ENCODE measurements at places on chromosomes 2 and 18.

DNA sequence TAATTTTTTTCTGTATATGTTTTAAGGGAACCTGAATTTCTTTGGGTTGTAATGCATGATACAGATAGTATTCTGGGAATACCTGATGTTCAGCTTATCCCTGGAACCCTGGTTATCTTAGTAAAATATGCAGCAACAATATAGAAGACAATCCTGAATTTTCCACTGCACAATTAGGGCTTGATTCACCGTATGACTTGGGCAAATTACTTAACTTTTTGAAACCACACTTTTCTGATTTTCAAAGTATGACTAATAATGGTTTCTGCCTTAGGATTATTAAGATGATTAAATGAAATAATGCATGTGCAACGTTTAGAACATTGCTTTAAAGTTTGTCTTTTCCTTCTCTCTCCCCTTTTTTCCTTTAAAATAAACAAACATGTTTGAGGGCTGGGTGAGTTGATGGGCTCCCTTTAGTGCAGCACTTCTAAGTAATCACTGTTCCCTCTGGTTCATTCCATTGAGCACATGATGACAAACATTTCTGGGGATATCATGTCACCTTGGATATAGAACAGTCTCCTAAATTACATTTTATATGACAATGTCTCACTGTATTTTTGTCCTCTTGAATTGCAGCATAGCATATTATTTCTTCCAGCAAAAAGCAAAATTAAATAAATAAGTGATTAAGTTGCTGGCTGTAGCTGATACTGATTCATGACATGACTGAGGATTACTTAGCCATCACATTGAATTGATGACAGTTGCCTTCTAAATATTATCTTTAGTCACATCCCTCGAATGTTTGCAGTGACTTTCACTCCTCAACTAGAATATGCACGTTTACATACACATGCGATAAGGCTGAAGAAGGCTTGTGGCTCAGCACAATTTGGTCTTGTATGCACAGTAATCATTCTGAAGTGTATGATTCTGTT lies 254.5 kb downstream of the NEDD4L start:
- DNase-seq = no peak

DNA sequence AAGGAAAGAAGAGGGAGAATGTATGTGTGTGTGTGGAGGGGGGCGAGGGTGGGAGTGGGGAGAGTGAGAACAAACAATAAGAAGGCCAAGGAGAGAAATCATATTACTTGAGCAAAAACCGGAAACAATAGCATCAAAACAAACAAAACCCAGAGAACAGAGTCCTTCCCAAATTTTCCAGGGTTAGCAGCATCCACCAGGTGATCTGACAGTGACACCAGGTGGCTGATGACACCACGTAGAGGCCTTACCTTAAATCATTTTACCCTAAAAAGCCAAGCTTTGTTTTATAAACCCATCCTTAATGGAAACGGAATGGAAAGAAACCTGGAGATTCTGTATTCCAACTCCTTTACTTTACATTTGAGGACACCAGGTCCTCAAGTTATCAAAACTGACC lies 42.9 kb downstream of the CDCA7 start:
- no peak for DNase-seq

DNA sequence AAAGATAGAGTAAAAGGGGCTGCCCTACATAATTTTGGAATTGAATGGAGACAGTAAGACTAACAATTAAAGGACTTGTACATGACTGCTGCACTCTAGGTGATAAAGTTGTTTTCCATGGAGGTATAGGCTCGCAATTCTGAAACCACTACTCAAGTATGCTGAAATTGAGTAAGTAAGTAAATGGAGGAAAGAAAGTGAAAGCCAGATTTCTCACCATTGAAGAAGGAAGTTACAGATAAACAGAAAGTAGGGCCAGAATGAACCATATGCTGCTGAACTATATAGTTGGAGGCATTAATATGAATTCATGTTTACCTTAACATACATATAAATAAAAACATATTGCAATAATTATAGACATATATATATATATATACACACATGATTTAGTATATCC lies 225.7 kb upstream of the ST6GAL2 start:
- DNase-seq = no peak

GRCh38 chr18:26458526-26459232 lies 89.7 kb downstream of the KCTD1 start:
- no peak for DNase-seq

- DNase-seq = no peak
These were observed 133.6 kb downstream of the GULP1 start for GRCh38 chr2:188425266-188425665.

- DNase-seq = no peak
These were observed 20.5 kb upstream of the BCL2L11 start for GRCh38 chr2:111100087-111100764.

DNA sequence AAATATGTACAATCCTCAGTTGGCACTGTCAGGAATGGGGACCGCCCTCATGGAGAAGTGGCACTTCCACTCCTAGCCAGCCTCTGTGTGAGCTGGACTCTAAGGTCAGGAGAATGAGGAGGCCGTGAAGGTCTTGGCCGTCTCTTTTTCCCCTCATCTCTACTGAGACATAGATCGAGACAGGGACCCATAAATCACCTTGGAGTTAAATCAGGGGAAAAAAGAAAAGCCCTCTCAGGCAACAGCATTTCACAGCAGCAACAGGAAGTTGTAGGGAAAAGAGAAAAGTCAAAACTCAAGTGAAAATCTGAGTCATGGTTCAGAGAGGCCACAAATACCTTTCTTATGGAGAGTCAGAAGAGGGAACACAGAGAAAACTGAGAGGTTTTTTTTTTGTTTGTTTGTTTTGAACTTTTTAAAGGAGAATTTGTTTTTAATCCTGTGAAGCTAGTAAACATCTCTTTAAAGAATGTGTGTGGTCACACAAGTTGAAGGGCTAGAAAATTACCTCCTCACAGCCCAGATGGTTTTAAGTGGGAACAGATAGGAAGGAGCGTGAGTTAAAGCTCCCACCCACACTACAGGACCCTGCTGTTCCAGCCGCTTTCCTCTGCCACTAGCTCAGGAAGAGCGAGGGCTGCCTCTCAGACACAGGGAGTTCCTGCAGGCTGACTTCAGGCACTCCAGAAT lies 30.6 kb upstream of the CYP1B1 start:
- DNase-seq = no peak

GRCh38 chr2:1907849-1908533 lies 163.7 kb upstream of the PXDN start:
- DNase-seq = no peak

GRCh38 chr18:23227726-23228070 lies 92.4 kb downstream of the CABLES1 start:
- no peak for DNase-seq
